ENCODE measurements at places on chromosomes 6 and 20. TPM values are rescaled to one million over a fixed set of nuclear protein-coding genes. Genes with fewer than 3 reads are reported as not detected.

Gene AK9
- 10.5 TPM for total RNA-seq

DNA sequence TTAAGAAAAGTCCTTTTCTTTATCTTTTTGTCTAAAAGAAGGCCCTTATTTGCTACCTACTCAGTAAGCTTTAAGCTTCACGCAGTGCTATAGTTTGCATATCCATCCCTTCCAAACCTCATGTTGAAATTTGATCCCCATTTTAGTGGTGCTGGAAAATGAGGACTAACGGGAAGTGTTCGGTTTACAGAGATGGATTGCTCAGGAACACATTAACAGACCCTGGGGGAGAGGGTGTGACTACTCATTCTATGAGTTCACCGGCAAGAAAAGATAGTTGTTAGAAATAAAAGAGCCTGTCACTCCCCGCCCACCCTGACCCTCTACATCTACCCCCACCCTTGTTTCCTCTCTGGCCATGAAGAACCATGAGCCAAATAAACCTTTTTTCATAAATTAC is 546.2 kb downstream of the MEI4 start:
- DNase-seq = peak; percentile 10
- H3K27ac ChIP-seq = no peak overlapping the region
- H3K4me3 ChIP-seq = no peak overlapping the region
- H3K27me3 ChIP-seq = no peaks in the 10 kb centered on the region
- no peaks in the 10 kb centered on the region for H3K4me1 ChIP-seq

GRCh38 chr6:36432151-36432671 is 10.4 kb downstream of the PXT1 start:
- no peak overlapping the region for H3K4me3 ChIP-seq
- no peaks in the 10 kb centered on the region for H3K27me3 ChIP-seq
- no peaks in the 10 kb centered on the region for H3K36me3 ChIP-seq
- no peaks in the 10 kb centered on the region for H3K4me1 ChIP-seq

Gene PTCHD4
- 0.98 TPM for total RNA-seq

DNA sequence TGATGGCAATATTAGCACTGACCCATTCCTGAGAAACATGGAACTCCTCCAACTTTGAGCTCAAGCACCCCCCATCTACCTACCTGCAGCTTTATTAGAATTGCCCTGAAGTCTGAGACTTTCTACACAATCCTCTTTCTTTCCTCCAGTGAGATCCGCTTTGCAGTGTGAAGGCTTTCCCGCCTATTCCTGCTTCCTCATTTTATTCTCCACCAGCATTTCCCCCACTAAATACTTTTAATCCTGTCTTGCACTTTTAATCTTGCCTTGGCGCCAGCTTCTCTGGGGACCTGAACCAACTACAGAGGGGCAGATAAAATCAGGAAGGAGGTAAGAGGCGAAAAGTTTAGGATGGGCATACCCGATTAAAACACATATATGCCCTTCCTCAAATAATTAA is 178.1 kb upstream of the PRDM1 start:
- DNase-seq = peak; percentile 22
- no peaks in the 10 kb centered on the region for H3K27me3 ChIP-seq
- H3K36me3 ChIP-seq = no peaks in the 10 kb centered on the region
- H3K4me3 ChIP-seq = no peak overlapping the region
- no peak overlapping the region for H3K27ac ChIP-seq
- H3K4me1 ChIP-seq = peaks cover 3% of the 10 kb centered on the region

- no peak overlapping the region for H3K27ac ChIP-seq
- H3K36me3 ChIP-seq = peaks cover 13% of the 10 kb centered on the region
- no peak overlapping the region for H3K4me3 ChIP-seq
- DNase-seq = no peak
- no peaks in the 10 kb centered on the region for H3K27me3 ChIP-seq
- H3K4me1 ChIP-seq = peaks cover 16% of the 10 kb centered on the region
These were observed 54.0 kb downstream of the RIN2 start for GRCh38 chr20:19812056-19812455.

GRCh38 chr6:73631849-73632248 is 21.9 kb downstream of the SLC17A5 start:
- H3K27me3 ChIP-seq = no peaks in the 10 kb centered on the region
- no peak overlapping the region for H3K4me3 ChIP-seq
- H3K27ac ChIP-seq = no peak overlapping the region
- peaks cover 23% of the 10 kb centered on the region for H3K36me3 ChIP-seq
- no peaks in the 10 kb centered on the region for H3K4me1 ChIP-seq
- DNase-seq = no peak

DNA sequence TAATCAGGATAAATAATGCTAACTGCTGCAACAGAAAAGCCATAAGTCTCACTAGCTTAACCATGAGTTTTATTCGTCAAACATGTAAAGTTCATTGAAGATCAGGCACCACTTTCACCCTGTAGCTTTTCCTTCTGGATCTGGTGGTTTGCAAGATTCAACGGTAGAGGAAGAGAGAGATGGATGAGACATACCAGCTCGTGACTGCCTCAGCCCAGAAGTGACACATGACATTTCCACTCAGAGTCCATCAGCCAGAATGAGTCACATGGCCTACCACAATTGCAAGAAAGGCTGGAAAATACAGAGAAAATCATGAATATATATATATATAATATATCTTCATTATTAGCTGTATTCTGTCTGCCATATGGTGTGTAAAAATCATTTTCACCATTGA is 29.0 kb downstream of the SPTLC3 start:
- H3K27ac ChIP-seq = no peak overlapping the region
- no peaks in the 10 kb centered on the region for H3K36me3 ChIP-seq
- DNase-seq = no peak
- H3K27me3 ChIP-seq = no peaks in the 10 kb centered on the region
- H3K4me3 ChIP-seq = no peak overlapping the region
